ENCODE measurements at places on chromosomes 6 and 20.

GRCh38 chr6:117548797-117549301 is 53.5 kb downstream of the GOPC start:
- no peaks in the 10 kb centered on the region for H3K27me3 ChIP-seq
- H3K36me3 ChIP-seq: no peaks in the 10 kb centered on the region
- no peak overlapping the region for H3K27ac ChIP-seq
- peak overlapping the region; percentile 71 for H3K4me3 ChIP-seq

- H3K27me3 ChIP-seq: no peaks in the 10 kb centered on the region
- no peak overlapping the region for H3K27ac ChIP-seq
- DNase-seq: no peak
- H3K4me3 ChIP-seq: no peak overlapping the region
- no peaks in the 10 kb centered on the region for H3K4me1 ChIP-seq
- H3K36me3 ChIP-seq: no peaks in the 10 kb centered on the region
These were observed 79.4 kb downstream of the CHMP4B start for GRCh38 chr20:33890557-33890956.

- H3K36me3 ChIP-seq: no peaks in the 10 kb centered on the region
- no peak overlapping the region for H3K27ac ChIP-seq
- H3K27me3 ChIP-seq: no peaks in the 10 kb centered on the region
- no peak for DNase-seq
- H3K4me1 ChIP-seq: no peaks in the 10 kb centered on the region
These were observed 274.1 kb upstream of the FLRT3 start for GRCh38 chr20:14611479-14611878.

GRCh38 chr6:37727996-37728395 is 30.3 kb upstream of the MDGA1 start:
- no peak for DNase-seq
- no peaks in the 10 kb centered on the region for H3K36me3 ChIP-seq

DNA sequence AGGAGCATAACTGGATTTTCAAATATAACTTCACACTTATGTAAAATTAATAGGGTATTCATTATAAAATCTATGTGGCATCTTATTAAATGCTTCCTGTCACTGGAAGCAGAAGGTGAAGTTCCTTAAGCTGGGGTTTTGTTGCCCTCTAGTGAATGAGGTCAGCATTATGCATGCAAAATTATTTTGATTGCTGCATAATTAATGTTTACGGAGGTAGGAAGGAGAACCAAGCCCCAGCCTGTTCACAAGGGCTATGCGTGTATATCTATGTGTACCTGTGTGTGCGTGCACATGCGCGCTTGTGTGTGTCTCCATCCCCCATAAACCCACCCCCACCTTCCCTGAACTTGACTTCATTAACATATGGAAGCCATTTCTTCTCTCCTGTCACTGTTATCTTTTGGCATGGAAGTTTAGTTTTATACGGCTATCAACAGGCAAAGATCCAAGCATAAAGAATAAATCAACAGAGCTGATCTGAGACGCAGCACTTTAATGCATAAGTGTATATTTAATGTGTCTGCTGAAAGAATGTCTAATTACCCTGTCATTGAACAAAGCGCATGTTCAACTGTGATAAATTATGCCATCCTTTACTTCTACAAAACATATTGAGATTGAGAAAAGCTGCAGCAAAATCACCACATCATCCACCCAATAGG is 90.2 kb upstream of the CDH4 start:
- no peaks in the 10 kb centered on the region for H3K27me3 ChIP-seq
- no peak overlapping the region for H3K27ac ChIP-seq
- no peak for DNase-seq
- no peak overlapping the region for H3K4me3 ChIP-seq

GRCh38 chr6:41269716-41270115 is 16.8 kb downstream of the TREM1 start:
- H3K36me3 ChIP-seq: no peaks in the 10 kb centered on the region
- H3K4me3 ChIP-seq: no peak overlapping the region
- no peak for DNase-seq

DNA sequence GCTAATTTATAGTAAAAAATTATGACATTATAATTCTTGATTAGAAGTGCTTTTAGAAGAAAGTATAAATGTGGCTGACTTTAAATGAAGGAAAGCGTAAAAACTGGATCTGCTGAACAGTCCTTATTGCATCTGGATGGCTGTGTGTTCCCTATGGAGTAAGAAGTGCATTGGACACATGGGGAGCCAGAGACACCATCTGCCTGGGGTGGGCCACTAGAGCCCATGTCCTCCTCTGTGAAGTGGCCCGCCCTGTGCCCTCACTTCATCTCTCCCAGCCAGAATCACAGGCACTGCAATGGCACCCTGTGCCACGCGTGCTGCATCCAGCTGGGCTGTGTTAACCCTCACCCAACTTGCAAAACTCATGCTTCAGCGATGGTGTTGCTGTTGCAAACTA is 13.2 kb upstream of the SFT2D1 start:
- no peaks in the 10 kb centered on the region for H3K36me3 ChIP-seq
- H3K4me1 ChIP-seq: no peaks in the 10 kb centered on the region
- H3K27ac ChIP-seq: no peak overlapping the region
- DNase-seq: no peak
- no peak overlapping the region for H3K4me3 ChIP-seq
- H3K27me3 ChIP-seq: no peaks in the 10 kb centered on the region

Measured in thoracic aorta (tissue), 2 donors.